ENCODE measurements at places on chromosomes 16 and 17.

GRCh38 chr16:71352963-71353460, 5.5 kb upstream of the CALB2 start:
- DNase-seq = no peak

DNA sequence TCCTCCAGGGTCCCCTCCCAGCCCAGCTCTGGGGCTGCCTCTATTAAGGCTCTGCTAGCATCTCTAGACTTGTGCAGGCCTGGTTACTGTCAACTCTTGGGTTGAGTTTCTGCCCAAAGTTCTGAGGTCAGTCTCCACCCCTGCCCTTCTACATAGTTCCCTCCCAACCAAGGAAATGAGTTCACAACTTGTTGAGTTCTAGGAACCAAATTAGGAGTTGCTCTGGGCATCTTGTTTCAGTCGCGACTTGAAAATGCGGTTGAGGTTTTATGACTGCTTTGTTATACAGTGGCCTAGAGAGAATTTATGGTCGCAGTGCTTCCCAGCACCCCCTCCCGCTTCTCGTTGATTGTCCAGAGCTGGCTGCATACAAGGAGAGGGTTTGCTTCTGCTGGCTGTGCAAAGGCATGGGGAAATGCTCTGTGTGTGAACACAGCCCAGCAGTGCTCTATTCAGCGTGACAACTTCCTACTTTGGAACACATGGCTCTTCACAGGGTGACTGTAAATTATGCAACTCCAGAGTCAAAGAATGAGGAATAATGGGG, 20.2 kb downstream of the GNAO1 start:
- no peak for DNase-seq

- no peak for DNase-seq
Measured at GRCh38 chr17:76077584-76078110, 1.3 kb upstream of the ZACN start.

DNA sequence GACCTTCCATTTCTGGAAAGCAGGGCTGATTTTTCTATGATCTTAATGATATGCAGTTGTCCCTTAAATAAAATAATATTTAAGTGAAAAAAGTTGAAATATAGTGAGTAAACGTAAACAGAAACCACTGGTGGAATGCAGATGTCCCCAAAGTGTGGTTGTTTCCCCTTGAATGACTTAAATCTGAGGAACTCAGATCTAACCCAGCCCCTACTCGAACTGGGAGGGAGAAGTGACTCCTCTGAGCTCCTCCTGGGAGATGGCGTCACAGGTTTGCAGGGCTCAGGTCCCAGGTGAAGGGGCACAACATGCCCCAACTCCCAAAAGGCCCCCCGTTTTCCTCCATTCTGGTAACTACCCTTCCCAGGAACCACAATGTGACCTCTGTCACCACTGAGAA, 142.8 kb downstream of the IRF8 start:
- no peak for DNase-seq

- no peak for DNase-seq
Measured at GRCh38 chr17:55785181-55785580, 34.3 kb downstream of the PCTP start.
